NCI-H1105 (cell line): ENCODE measurements at places on chromosomes 13 and 19.

DNA sequence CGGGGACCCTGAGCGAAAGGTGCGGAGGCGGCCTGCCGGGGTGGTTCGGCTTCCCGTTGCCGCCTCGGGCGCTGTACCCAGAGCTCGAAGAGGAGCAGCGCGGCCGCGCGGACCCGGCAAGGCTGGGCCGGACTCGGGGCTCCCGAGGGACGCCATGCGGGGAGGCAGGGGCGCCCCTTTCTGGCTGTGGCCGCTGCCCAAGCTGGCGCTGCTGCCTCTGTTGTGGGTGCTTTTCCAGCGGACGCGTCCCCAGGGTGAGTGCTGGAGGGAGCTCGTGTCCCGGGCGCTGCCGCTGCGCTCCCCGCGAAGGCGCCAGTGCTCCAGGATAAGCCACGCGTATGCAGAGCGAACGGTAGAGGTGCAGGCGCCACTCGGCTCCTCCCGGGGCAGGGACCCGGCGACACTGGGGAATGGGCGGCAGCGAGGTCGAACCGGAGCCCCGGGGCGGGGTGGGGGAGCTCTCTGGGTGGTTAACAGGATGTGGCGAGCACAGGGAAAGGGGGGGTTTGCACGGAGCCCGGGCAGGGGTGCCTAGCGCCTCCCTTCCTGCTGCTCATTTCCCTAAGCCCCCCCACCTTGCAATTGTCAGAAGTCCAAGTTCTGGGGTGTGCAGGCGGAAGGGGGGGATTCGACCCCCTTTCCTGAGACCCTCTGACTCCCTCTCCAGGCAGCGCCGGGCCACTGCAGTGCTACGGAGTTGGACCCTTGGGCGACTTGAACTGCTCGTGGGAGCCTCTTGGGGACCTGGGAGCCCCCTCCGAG lies at the start of gene IL27RA:
Gene IL27RA, plus strand, starts transcription at position 44 of the 762 bp plus-strand sequence. Its CDS starts 111 bp downstream, at position 155.
- DNase-seq = peak; percentile 46

GRCh38 chr13:98892821-98893220 lies 85.0 kb downstream of the DOCK9 start:
- DNase-seq = no peak

DNA sequence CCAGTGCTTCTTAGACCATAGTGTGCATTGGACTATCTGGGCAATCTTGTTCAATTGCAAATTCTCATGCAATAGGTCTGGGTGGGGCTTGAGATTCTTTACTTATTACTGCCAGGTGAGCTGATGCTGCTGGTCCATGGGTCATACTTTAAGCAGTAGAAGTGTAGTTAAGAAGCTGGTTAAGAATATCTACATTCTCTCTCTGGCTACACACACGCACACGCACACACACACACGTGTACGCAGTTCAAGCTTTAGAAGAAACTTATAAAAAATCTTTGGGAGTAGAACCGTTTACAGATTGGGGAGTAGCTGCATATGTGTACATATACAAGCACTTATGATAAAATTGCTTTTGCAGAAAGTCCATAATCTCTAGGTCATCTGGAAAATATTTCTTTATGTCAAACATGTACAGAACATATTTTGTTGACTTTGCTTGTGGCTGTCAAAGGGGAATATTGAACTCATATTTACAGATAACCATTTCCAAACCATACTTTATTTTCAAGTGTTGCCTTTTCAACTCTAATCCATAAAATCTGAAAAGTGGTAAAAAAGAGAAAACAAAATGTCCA lies 99.7 kb downstream of the GPC6 start:
- DNase-seq = no peak

- DNase-seq = no peak
These were observed 619.6 kb downstream of the KCTD12 start for GRCh38 chr13:76266561-76266960.

DNA sequence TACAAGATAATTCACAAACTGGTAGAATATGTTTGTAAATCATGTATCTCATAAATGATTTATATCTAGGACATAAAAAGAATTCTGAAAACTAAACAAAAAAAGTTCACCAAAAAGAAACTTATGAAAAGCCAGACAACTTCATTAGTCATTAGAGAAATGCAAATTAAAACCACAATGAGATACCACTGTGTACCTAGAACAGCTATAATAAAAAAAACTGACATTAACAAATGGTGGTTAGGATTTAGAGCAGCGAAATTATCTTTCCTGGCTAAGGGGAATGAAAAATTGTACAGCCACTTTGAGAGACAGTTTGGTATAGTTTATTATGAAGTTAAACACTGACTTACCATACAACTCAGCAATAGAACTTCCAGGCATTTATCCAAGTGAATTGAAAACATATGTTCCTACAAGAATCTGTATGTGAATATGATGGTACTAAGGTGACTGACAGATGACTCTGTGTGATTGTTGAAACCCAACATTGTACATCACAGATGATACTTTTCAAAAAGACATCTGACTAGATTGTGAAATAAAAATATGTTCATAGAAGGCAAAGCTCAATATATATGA lies 41.8 kb downstream of the UGGT2 start:
- no peak for DNase-seq

DNA sequence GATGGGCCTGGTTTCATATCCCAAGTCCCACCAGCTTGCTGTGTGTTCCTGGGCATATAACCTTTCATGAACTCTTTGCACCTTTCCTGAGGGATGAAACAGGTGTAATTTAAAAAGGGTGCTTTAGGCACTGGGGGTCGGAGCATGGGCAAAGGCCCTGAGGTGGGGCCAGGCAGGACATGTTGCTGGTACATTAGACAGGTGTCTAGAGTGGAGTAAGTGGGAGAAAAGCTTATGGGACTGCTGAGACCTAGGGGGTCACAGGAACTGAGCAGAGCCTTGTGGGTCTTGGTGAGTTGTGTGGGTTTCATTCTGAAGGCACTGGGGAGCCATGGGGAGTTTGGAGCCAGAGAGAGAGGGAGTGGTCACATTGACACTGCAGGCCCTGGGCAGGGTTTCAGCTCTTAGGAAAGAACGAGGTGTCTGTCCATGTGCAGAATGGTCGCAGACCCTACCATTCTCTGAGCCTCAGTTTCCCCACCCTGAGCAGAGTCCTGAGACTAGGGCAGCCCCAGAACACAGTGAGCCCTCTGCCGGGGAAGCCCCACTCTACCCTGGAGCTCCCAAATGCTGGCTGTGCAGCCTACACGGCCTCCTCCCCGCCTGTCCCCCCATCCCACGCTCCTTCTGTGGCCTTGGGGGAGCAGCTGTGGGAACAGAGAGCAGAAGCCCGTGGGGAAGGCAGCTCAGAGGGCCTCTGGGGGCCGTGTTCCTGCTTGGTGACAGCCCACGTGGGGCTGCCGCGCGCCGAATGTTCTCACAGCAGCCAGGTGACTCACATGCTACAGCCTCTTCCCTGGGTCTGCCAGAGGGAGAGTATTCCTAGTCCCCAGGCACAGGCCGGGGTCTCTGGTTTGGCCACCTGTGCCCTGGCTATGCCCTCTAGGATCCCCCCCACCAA lies 7.3 kb upstream of the HOMER3 start:
- no peak for DNase-seq

GRCh38 chr19:44857837-44858236 lies 11.7 kb downstream of the NECTIN2 start:
- DNase-seq = no peak

- no peak for DNase-seq
These were observed 104.4 kb upstream of the CSNK1A1L start for GRCh38 chr13:37209621-37210580.

DNA sequence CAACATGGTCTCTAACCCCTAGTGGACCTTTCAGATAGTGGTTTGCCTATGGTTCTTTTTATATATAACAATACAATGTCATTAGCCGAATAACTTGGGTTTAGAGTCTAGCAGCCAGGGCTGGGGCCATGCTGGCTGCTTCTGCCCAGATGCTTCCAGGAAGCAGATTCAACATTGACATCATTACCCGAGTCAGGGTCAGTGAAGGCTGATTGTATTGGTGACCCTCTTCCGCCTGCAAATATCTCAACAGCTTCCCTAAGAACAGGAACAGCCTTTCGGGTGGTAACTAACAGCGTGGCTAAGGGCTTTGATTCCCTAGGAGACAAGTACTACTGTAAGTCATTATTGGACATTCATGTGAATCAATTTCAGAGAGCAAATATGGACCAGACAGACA lies 476.4 kb downstream of the UQCRFS1 start:
- DNase-seq = no peak

DNA sequence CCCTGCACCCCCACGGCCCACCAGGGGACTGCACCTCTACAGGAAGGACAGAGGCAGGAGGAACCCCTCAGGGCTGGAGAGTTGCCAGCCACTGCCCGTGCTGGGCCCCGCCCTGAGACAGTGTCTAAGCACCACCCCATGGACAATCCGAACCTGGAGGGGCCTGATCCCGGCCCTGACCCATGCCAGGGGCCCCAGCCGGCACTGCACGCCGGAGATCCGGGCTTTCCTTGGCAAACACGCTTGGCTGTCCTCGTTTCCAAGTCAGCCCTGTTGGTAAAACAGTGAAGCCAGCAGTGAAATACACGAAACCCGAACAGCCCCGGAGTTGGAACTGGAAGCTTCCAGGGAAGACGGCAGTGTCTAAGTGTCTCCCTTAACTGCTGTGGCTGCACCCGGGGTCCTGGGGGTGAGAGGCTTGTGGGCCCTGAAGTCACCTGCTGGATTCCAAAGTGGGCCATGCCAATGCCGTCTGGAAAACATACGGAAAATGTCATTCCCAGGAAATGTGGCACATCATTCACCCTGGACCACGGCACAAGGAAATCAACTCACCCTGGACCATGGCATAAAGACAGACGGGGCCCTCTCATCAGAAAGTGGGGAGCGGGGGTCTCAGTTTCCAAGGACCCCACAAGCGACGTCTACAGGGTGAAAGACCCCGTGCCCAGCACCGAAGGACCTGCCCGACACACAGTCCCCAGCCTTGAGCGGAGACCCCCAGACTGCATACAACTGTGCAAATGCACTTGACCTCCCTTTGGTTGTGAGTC lies 30.9 kb downstream of the RASA3 start:
- no peak for DNase-seq

DNA sequence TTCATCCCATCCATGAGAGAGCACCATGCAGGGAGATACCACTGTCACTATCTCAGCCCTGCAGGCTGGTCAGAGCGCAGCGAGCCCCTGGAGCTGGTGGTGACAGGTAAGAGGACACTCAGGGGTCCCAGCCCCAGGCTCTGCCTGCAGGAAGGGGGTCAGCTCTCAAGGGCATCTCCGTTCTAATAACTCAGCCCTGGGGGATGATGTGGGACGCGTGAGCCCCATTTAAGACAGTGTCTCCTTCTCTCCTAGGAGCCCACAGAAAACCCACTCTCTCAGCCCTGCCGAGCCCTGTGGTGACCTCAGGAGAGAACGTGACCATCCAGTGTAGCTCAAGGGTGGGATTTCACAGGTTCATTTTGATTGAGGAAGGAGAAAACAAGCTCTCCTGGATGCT lies 15.5 kb upstream of the KIR3DL3 start:
- DNase-seq = no peak

DNA sequence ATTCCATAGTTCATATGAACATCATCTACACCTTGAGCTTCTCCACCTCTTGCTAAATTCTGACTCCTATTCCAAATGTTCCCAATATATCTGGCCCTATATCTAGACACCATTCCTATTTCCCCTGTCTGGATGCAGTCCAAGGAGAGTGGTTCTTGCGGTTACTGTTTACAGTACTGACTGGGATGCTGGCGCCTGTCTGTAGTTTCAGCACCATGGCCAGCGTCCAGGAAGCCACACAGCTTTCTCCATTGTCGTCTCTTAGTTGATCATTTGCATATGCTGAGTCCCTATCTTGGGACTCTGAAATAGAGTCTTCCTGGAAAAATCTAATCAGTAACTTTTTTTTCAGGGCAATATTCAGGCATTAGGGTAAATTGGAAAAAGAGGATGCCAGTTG lies 14.9 kb downstream of the LAIR2 start:
- DNase-seq = peak; percentile 2

DNA sequence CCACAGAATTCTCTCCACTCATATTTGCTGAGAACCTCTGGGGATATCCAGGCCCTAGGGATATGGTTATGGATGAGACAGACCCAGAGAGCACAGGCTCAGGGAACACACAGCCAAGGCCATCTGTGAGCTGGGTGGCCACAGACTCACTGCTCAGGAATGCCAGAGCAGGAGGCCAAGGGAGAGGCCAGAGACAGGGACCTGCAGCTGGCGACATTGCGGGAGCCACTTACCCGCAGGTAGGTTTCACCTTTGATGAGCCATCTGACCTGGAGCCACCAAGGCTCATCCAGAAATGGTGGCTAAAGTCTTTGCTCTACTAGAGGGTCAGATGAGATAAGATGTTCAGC lies 29.4 kb downstream of the CCNE1 start:
- DNase-seq = no peak

DNA sequence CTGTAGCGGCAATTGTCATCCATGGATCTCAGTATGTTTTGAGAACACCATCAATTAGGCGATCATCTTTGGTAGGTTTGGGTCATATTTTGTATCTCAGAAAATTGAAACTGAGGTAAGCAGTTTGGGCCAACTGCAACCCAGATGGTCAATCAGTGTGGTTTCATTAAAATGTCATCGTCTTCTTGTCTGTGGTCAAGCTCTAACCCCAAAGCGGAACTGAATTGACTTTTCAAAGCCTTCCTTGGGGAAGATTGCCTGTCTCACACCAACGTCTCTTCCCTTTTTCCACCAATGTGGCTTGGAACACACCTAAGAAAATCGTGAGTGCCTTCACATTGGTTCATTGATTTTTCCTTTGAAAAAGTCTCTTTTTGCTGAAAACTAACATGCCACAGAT lies 56.3 kb upstream of the UBAC2 start:
- DNase-seq = no peak
